CD4-positive, alpha-beta T cell treated with Interleukin-21 for 1 hour (primary cell): ENCODE measurements at places on chromosomes 3 and 15.

DNA sequence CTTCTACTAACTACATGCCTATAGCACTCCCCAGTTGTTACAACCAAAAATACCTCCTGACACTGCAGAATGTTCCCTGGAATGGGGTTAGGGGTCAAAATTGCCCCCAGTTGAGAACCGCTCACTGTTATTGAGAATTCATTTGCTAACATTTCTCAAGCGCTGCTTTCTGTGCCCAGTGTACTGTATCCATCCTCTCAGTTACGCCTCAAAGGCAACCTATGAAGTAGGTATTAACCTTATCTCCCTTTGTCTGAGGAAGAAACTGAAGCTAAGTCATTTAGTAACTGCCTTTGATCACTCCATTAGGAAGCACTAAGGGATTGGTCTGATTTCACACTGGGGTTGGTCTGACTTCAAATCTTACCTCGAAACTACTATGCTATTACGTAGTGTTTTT lies 70.1 kb downstream of the CADPS start:
- no peak for DNase-seq

GRCh38 chr3:132545471-132545870 lies 51.6 kb upstream of the ACKR4 start:
- no peak for DNase-seq

GRCh38 chr15:68880382-68880781 lies 49.9 kb upstream of the SPESP1 start:
- no peak for DNase-seq

DNA sequence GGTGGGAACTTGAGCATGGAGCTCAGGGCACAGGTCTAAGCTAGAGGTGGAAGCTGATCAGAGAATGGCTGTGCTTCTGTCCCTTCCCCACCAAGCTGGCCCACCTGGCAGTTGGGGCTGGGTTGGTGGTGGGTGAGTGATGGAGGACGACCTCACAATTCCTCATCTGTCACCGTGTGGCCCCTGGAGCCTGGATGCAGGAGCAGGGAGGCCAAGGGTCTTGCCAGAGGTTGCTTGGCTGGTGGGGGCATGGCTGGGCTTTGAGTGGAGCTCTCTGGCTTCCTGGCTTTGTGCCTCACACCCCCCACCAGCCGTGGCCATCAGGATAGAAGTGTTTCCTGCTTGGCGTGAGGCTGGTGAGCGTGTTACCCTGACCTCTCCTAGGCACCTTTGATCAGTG lies 36.0 kb downstream of the FBLN2 start:
- no peak for DNase-seq

GRCh38 chr3:61986473-61986872 lies 386.9 kb downstream of the FEZF2 start:
- DNase-seq, result no peak

GRCh38 chr3:154122552-154122911 lies 1.3 kb downstream of the ARHGEF26 start:
- DNase-seq, result no peak

DNA sequence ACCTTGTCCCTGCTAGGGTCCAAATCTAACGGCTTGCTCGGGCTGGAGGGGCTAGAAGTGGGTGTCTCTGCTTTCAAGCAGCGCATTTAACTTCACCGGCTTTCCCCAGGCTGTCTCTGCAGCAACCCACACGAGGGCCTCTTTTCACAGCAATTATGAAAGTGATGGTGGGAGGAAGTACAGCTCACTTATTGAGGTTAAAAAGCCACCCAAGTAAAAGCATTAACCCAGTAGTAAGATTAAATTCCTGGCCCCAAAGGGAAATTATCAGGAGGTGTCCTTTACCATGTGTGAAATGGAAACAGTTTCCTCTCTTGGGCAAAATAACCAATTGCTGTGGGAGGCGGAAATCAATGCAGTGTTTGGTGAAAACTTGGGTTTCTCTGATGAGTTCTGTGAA lies 41.1 kb downstream of the NGRN start:
- DNase-seq, result peak; percentile 29

DNA sequence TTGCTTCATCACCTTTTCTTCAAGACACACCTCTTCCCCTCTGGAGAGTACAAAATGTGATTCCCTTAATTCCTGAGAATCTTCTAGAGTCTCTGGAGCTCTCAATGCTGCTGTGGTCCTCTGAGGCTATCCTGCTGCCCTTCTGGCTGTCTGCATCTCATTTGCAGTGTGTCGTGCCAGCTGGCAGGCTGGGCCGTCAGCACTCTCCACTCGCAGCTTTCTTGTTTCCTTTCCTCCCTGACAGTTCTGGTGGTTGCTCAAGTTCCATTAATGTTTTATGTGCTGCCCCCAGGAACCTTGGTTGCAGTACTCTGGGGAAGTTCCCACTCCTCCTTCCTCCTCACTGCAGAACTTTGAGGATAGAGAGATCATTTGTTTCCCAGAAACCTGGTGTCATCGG lies 210.8 kb upstream of the ROPN1 start:
- no peak for DNase-seq

DNA sequence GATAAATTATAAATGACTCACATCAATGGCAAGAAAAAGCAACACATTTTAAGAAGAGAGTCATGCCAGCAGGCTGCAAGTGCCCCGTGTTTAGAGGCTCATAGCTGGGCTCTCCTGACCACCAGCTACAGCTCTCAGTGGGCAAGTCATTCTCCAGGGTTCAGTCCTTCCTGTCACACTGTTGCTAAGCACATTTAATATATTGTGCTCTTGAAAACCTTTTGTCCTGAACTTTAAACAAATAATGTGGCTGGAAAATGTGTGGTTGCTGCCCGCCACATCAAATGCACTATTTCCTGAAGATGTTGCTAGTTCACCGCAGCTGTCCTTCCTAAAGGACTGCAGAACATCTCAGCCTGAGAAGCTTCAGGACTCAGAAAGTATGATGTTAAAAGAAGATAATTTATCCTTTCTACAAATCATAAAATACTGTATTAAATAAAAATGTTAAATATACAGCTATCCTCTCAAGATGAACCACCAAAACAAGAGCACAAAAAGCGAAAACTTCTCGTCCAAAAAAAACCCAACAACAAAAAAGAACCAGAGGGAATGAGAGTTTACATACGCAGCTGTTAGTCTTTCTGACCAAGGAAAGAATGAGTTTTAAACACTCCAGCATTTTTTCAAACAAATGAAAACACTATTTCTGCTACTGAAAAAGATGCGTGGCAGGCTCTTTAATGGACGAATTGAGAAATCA lies 951 bp downstream of the TARS3 start:
- DNase-seq, result peak; percentile 40

DNA sequence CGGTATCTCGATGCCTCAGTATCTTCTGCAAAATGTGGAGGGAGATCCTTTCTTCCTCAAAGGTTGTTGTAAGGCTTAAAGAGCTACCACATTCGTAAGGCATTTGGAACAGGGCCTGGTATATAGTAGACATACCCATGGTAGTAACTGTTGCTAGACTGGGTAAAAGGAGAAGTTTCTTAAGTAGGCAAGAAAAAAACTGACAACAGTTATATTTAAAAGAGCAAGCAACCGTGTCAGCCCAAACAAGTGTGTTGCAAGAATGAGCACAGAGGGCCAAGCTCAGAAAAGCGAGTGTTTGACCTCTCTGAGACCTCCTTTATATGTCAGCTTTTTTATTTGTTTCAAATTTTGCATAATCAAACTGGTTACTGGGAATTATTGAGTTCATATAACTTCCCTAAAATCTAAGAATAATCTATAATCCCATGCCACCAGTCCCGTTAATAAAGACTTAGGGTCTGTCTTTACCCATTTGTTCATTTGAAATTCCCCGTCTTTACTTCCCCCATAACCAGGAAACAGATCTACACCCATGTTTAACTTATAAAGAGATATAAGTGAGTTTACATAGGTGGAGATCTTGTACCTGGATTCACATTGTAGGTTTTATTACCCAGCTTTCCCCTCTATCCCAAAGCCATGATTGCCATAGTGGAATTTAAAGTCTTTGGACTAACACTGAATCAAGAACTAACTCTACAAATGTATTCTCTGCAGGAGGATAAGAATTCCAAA lies 7.3 kb downstream of the B3GNT5 start:
- no peak for DNase-seq

GRCh38 chr15:68594533-68595259 lies 15.9 kb downstream of the CORO2B start:
- DNase-seq, result no peak

GRCh38 chr3:151383111-151383510 lies 1.4 kb downstream of the P2RY12 start:
- no peak for DNase-seq

DNA sequence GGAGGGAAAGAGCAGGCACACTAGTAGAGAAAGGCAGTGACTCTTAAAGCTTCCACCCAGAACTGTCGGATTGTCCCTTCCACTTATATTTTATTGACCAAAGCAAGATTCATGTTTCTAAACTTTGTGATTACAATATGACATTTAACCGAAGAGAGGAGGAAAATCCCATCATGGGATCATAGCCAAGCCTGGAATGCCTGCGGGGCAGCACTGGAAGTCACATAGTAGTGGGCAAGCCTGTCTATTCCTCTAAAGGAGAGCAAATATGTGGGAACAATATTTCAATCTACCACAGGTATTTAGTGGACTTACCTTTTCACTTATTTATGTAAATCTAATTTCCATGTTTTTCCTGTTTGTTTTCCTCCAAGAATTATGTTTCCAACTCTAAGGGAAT lies 3.8 kb upstream of the TMOD3 start:
- DNase-seq, result no peak

DNA sequence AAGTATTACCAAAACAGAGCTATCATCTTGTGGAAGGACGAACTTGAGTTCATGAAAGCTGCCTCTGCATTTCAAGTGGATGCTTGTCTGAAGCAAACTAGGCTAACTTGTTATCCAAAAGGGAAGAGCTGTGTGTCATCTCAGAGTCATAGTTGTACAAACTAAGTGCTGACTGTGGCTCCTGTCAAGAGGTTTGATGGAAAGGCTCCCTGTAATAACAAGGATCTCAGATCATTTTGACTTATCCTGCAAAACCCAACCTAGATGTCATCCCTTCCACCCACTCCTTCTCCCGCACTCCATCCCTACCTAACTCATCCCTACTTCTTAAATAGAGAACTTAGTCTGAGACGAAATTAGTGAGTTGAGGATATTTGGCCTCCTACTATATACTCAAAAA lies 110.8 kb downstream of the NR2E3 start:
- DNase-seq, result no peak

- no peak for DNase-seq
Observed at GRCh38 chr3:50378757-50379156, 19.4 kb upstream of the TMEM115 start.

DNA sequence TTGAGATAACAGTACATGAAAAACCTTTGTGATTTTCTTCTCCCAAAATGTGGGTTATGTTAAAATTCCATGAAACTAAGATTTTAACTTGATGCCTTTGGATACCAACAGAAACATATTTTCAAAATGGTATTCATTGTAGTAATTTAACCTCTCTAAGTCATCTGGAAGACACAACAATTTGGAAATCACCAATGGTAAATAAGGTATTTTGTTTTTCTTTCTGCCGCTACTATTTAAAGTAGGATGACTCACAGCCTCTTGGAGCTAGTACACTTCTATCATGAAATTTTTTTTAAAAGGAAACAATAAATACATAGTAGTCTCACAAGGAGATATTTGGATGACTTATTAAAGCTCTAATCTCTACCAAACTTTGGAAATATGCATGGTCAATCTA lies 291.6 kb upstream of the VEPH1 start:
- DNase-seq, result no peak

DNA sequence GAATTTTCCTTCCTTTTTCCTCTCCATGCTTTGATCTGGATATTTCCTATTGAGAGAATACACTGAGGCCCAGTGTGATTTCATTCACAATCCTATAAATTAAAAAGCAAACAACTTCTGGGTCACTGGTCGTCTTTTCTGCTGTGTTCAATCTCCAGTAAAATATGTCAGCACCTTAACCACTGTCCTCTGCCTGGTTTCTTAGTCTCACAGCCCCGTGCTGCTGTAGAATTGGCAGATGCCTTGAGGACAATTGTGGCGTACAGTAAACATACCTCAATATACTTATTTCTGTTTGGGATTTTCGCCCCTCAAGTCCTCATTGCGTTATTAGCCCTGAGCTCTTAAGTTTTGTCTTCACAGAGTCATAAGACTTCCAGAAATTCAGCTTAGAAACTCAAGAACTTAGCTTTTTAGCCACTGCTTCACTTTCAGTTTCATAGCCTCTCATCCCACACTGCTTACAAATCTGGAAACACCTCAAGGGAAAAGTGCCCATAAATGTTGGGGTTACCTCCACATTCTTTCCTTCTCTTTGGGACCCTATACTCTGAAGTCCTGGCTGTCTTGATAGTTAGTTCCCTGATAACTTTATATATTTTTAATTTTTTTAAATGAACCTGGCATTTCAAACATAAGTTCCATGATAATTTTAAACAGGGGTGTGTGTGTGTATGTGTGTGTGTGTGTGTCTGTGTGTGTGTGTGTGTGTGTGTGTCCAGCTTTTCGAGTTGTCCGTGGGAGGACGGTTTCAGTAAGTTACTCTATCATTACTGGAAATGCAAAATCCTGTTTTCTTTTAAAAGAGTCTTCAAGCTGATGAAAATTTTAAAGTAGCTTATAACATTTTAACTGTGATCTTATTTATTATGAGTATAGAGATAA lies 238.4 kb upstream of the CTDSPL start:
- DNase-seq, result no peak

GRCh38 chr3:157117875-157118654 lies 41.9 kb downstream of the CCNL1 start:
- no peak for DNase-seq

GRCh38 chr3:167814441-167814951 lies 79.0 kb downstream of the SERPINI1 start:
- DNase-seq, result no peak

DNA sequence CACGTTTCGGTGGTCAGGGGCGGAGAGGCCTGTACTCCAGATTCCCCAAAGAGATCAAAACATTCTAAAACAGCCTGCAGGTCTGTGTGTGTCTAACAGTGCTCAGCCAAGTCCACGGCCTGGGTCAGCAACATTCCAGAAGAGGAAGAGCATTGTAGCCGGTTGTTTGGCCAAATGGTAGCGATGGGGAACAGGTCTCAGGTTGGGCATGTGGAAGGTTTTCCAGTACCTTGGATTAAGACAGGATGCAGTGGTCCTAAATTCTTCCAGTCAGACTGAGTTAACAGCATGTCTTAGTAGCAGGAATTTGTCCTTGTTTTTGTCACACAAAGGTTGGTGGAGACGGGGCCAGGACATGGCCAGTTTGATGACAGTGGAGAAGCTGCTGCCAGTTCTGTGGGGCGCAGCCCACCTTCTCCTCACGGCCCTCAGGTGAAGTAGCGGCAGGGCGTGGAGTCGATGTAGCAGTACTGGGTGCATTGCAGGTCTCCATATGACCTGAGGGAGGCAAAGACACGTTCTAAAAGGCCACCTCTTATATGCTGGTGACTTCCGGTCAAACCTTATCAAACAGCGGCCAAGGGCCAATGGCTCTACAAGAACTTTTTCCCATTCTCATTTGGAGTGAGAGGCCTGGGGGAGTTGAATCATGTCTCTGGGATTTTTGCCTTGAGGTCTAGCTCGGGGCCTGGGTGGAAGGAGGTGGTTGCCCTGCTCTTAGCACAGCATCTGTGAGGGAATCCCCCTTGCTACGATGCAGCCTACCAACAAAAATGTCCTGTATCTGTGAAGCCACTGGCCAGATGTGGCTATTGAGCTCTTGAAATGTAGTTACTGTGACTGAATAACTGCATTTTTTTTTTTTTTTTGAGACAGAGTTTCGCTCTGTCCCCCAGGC lies 24.1 kb downstream of the EAF1 start:
- DNase-seq, result no peak

GRCh38 chr3:39114456-39114855 lies 7.0 kb downstream of the TTC21A start:
- DNase-seq, result no peak
